NCI-H1436 treated with DMSO at 0.1 percent for 48 hours (cell line): ENCODE measurements at places on chromosomes 5 and 9.

GRCh38 chr5:156042726-156043125 lies 284.2 kb upstream of the SGCD start:
- DNase-seq = no peak

DNA sequence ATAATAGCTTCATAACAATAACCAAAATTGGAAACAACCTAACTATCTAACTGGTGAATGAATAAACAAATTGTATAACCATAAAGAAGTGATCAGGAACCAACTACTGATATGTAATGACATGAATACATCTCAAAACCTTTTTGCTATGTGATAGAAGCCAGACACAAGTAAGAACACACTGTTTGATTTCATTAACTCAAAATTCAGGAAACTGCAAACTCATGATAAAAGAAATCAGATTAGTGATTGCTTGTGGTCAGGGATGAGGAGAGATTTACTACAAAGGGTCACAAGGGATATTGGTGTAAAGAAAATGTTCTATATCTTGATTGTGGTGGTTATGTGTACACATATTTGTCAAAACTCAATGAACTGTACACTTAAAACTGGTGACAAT lies 22.6 kb upstream of the BRINP1 start:
- no peak for DNase-seq

- no peak for DNase-seq
Observed at GRCh38 chr5:100537946-100538345, 2.8 kb downstream of the FAM174A start.

GRCh38 chr5:36717131-36717695 lies 110.8 kb downstream of the SLC1A3 start:
- DNase-seq = no peak

DNA sequence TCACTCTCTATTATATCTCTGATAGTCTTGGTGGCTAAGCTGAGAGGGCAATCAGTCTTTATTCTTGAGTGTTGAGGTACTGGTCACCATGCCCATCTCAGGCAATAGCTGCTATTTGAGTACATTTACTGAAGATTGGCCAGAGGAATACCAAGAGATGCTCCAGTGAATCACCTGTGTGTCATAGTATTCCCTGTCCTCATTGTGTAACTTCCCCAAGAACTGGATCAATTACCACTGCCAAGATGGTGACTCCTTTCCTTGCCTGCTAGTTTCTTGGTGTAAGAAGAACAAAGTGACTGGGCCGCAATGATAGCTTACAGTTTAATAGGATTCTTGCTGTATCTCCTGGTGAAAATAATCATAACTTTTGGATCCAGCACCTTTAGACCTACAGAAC lies 418.7 kb upstream of the KIF2A start:
- no peak for DNase-seq

DNA sequence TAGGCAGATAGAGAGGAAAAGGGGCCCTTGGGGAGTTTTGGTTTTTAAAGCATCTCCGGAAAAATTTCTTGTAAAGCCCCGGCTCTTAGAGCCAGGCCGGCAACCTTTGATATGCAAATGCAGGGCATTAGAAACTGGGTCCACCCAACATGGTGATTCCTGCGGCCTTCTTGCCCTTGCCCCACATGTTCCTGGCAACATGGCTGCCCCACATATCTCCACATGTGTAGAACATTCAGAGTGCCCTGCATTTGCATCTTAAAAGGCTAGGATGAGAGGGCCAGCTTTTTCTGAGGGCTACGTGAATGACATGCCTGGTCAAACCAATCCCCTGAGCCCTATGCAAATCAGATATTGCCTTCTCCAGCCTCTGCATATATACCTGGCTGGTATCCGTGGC lies 5.0 kb upstream of the SNAPC3 start:
- no peak for DNase-seq

DNA sequence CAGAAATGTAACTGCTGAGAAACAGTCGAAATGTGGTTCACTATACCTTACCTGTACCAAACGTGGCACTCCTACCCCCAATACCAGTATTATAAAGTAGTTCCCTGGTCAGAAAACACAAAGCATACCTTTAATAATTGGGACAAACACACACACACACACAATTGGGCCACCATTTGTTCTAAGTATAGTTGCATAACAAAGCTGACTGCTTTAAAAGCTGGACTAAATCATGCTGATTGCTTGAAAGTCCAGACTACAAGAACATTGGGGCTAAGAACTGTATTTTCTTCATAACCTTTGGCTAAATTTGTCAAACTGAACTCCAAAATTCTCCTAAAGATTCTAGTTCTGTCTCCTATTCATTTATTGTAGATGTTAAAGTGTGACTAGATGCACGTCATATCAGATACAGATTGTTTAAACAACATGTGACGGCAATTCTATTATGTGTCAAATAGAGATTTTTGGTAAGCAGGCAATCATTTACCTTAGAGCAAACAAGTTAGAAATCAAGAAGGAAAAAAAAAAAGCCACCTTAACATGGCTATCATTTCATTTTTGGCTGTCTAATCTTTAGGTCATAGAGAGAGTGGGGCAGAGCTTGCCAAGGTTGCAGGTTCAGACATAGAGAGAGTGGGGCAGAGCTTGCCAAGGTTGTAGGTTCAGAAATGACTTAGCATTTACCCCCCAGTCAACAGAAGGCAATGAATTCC lies 265.1 kb downstream of the ARL15 start:
- DNase-seq = no peak

GRCh38 chr9:120524863-120525262 lies 55.1 kb downstream of the CDK5RAP2 start:
- DNase-seq = no peak

- no peak for DNase-seq
Observed at GRCh38 chr5:76938177-76938576, 14.7 kb upstream of the CRHBP start.

GRCh38 chr5:138649316-138649720 lies 74.1 kb upstream of the HSPA9 start:
- DNase-seq = no peak

DNA sequence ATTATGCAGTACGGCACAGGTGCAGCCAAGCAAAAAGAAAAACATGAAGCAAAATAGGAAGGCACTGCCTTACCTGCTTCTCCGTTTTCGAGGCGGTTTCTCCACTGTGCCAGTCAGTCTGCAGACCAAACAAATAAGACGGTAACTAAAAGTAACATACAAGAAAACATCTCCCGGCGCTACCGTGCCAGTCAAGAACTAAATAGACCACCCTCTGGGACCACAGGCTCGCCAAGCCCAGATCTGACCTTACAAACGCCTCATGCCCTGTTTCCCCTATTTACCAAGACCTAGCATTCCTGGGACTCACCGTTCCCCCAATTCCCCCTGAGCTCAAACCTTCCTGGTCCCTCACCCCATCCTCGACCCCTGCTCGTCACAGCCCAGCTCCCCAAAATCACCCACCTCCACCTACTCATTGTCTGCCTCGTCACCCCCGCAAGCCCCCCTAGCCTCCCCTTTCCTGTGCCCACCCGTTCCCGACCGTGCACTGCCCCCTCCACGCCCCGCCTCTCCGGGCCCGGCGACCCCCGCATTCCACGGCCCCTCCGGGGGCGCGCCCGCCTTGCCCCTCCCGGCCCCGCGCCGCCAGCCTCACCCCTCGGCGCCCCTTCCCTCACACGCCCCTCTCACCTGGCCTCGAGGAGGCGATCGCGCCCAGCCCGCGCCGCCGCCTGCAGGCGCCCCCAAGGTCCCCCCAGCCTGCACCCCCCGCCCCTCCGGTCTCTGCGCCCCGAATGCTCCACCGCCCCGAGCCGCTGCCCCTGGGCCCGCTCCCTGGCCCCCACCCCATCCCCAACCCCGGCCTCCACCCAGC lies 560 bp downstream of the SCAI start:
- no peak for DNase-seq

- no peak for DNase-seq
Observed at GRCh38 chr9:122806661-122807060, 6.7 kb downstream of the OR1K1 start.

DNA sequence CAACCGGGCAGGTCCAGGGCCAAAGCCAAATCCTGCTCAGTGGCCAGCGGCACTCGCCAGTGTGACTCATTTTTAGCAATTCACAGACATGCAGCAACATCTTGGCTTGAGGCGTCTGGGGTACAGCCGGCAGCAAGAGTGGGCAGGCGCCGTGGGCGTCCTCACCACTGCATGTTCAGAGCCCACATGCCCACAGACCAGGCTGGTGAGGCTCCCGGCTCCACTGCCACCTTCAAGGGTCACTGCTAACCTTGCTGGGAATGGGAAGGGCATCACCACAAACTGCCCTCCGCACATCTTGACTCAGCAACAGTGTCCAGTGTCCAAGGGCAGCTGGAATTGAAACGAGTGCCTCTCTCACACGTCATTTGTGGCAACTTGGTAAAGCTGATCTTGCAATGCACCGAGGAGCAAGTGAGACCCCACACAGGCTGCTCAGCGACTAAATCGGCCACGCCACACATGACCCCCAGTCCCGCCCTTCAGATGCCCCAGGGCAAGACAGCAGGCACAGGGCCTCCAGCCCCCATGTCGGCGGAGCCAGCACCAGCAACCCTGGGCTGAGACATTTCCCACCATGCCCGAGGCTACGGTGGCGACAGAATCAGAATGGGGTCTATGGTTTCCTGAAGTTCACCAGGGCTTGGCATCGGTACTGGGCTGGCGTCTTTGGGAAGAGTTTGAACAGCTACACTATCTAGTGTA lies 140.3 kb downstream of the ROR2 start:
- DNase-seq = no peak

- no peak for DNase-seq
Observed at GRCh38 chr5:50623666-50624065, 42.8 kb upstream of the PARP8 start.

- no peak for DNase-seq
Observed at GRCh38 chr5:168447808-168448207, 38.5 kb upstream of the RARS1 start.

DNA sequence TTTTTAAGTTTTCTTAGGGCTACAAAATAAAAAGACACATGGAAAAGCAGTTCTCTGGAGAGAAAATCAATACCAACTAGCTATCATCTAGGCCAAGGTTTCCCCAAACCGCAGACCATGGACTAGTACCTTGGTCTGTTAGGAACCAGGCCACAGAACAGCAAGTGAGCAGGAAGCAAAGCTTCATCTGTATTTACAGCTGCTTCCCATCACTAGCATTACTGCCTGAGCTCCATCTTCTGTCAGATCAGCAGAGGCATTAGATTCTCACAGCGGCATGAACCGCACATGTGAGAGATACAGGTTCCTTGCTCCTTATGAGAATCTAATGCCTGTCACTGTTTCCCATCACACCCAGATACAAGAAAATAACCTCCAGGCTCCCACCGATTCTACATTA lies 1907.6 kb upstream of the ACO1 start:
- no peak for DNase-seq

- DNase-seq = no peak
Observed at GRCh38 chr5:134171972-134172371, 4.8 kb downstream of the SKP1 start.

- DNase-seq = no peak
Observed at GRCh38 chr5:32353420-32353819, 40.7 kb upstream of the MTMR12 start.

- DNase-seq = no peak
Observed at GRCh38 chr9:129635099-129636065, 6.6 kb downstream of the ASB6 start.

DNA sequence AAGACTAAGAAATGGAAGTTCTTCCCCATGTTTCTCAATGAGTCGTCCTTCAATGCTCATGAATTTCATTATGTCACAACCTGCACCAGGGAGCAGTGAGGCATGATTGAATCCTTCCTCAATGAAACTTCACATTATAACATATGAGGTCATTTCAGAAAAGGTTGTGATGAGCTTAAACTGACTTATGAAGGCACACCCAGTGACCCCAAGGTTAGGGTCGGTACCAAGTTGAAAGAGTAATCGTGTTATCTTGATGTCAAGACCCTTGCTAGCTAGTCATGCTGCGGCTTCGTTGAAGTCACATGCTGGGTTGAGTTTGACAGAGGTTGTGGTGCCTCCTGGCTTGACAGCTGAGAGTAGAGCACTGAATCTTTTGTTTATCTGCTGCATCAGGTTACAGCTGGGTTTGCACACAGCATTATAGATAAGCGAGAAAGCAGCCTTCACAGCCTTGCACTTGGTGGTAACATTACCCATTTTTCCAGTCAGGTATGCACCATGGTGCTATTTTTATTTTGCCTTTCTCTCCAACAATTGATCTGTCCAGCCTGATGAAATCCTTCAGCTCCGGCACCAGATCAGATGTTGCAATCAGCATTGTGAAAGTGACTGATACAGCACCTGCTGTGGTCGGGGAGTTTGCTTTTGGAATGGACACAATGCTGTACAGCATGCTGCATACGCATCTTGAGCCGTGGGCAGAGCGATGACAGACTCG lies 133.2 kb downstream of the ERCC6L2 start:
- no peak for DNase-seq

GRCh38 chr9:6567140-6567591 lies 78.4 kb downstream of the GLDC start:
- no peak for DNase-seq

- DNase-seq = no peak
Observed at GRCh38 chr9:69719367-69719766, 40.4 kb downstream of the PTAR1 start.

DNA sequence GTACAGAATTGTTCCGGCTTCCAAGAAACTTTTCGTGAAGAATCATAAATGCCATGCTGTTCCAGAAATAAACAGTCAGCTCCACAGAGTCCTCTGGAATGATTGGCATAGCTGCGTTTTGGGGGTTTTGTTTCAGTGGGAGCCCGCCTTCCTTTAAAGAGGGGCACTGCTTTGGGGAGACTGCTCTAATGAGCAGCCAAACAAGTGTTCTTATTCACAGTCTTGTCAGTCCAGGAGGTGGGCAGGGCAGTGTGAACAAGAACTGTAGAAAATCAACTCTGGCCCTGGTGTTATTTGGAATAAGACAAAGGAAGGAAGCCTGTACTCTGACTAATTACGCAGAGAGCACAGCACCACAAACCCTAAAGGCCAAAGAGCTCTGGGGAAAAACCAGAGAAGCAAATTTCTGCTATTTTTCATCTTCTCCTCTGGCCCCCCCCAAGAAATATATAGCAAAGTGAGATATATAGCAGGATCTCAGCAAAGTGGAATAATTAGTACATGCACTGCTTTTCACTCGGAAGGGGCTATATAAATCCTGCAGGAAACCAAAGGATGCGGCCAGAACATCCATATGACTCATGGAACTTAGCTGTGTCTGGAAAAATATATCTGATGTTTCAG lies 92.9 kb downstream of the GLDC start:
- DNase-seq = no peak

GRCh38 chr5:359301-359897 lies 37.9 kb downstream of the AHRR start:
- DNase-seq = no peak

DNA sequence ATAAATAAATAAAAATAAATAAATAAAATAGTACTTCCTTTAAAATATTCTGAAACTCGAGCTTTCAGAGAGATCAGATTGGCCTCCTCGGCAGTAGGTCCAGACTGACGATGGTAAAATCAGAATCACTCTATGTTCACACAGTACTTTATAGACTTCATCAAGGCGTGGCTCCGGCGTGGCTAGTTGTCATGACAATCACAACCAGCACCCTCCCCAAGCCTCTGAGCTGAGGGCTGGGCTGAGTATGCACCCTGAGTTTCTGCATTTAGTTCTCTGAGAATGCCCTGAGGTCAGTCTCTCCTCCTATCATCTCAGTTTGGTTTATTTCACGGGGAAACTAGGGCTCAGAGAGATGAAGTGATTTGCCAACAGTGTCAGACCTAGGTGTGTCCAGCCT lies 43.3 kb upstream of the BARHL1 start:
- no peak for DNase-seq

GRCh38 chr5:60597572-60598320 lies 102.2 kb downstream of the DEPDC1B start:
- no peak for DNase-seq
